ENCODE measurements at places on chromosomes 1 and 21. TPM values are rescaled to one million over a fixed set of nuclear protein-coding genes. Genes with fewer than 3 reads are reported as not detected.

GRCh38 chr1:15885701-15886610, 38.4 kb downstream of the SPEN start:
- DNase-seq: peak; percentile 37

- peak; percentile 28 for DNase-seq
Measured at GRCh38 chr1:240189386-240189989, 97.8 kb downstream of the FMN2 start.

KCNE2 gene
- not detected for total RNA-seq

VHLL gene
- 0.43 TPM for total RNA-seq

- DNase-seq: no peak
Measured at GRCh38 chr1:233138788-233139585, 156.5 kb downstream of the PCNX2 start.

DNA sequence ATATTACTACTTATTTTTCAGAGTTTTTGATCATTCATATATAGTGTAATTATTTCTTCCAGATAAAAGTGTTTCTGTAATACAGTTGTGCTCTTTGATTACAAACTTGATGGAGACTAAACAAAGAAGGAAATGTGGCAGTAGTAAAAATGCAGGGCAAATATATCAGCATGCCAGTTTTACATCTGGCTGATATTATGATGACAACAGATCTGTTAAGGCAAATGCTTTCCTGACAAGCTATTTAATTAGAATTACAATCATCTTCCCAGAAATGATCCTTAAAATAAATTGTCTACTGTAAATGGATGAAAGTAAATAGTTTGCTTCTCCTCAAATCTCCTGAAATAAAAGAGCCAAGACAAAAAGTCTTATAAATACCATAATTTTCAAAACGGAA, 1659.8 kb downstream of the BRINP3 start:
- DNase-seq: no peak

TLR5 gene
- 0.38 TPM for total RNA-seq

DNA sequence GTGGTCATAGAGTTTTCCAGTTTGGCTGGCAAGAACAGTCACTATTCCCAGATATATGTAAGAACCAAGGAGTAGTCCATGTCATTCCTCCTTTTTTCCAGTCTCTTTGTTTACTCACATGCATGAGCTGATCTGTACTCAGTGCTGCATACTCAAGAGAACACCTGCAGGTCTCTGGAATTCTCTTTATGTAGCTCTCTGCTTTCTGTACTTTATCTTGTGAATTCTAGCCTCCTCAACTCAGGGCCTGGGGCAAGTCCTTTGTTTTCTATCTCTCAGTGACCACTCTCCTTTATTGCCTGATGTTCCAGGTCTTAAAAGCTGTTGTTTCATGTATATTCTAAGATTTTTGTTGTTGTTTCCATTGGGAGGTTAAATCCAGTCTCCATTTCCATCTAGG, 478.9 kb downstream of the DPYD start:
- no peak for DNase-seq

KLF17 gene
- total RNA-seq: not detected

DNA sequence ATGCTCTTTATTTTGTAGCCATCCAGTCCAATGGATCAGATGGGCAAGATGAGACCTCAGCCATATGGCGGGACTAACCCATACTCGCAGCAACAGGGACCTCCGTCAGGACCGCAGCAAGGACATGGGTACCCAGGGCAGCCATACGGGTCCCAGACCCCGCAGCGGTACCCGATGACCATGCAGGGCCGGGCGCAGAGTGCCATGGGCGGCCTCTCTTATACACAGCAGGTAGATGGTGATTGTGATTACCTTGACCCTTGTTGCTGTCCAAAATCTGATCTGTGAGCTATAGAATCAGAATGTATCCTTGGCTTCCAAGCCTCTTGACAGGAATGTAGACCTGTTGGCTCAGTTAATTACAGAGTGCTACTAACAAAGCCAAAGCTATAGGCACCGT, 33.8 kb downstream of the ARID1A start:
- DNase-seq: no peak

RGS16 gene
- total RNA-seq: 33.8 TPM

GRCh38 chr1:9825093-9826074, 1.6 kb upstream of the CLSTN1 start:
- DNase-seq: peak; percentile 60

USH2A gene
- not detected for total RNA-seq

SYF2 gene
- total RNA-seq: 39.6 TPM

DNA sequence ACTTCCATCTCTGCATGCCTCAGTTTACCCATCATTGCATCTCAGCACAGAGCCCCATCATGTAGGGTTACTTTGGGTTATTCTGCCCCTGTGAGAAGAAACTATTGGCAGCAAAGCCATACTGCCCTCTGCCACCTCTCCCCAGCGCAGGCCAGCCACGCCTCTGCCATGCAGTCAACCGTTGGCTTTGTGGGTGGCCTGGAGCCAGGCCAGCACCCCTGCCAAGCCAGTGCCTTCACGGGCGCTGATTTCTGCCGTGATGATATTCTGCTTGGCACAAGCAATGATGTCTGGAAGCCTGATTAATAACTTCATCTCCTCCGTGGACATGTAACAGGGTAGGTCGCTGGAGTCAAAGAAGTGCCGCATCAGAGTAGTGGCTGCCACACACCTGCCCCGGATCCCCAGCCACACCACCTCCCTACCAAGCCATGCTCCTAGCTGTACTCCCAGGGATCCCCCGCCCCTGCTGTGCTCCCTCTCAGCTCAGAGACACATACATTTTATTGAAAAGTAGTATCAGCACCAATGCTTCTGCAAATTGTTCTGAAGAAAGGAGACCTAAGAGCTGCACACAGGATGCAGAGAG, 15.0 kb upstream of the CEP85 start:
- DNase-seq: no peak

DNA sequence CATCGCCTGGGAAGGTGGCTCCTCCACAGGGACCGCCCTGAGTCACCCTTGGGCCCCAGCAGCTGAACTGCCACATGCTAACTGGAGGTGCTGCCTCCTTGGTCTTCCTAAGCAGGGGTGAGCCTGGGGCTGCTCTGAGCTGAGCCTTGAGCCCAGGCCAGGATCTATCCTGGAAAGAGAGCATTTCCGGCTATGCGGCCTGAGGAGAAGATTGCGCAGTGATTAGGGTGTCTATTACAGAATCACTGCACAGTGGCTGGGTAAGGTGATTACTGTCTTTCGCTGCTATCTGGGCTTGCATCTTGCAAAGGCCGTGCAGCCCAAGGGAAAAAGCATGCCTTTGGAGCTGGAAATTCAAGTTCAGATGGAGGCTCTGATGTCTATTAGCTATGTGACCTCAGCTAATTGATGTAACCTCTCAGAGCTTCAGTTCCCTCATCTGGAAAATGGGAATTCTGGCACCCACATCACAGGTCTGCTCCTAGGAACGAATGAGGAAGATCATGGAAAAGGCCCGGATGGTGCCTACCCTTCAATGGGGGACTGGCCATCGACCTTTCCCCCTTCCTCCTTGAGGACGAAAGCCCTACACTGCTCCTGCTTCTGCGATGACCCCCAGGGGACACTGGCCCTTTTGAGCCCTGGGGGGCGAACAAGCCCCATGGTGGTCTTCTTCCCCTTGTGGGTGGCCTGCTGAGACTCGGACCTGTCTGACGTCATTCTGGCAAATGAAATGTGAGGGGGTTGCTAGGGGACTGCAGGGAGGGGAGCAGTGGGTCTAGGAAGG, 38.0 kb downstream of the GPR161 start:
- DNase-seq: no peak

ADIPOR1 gene
- 67.0 TPM for total RNA-seq

DNA sequence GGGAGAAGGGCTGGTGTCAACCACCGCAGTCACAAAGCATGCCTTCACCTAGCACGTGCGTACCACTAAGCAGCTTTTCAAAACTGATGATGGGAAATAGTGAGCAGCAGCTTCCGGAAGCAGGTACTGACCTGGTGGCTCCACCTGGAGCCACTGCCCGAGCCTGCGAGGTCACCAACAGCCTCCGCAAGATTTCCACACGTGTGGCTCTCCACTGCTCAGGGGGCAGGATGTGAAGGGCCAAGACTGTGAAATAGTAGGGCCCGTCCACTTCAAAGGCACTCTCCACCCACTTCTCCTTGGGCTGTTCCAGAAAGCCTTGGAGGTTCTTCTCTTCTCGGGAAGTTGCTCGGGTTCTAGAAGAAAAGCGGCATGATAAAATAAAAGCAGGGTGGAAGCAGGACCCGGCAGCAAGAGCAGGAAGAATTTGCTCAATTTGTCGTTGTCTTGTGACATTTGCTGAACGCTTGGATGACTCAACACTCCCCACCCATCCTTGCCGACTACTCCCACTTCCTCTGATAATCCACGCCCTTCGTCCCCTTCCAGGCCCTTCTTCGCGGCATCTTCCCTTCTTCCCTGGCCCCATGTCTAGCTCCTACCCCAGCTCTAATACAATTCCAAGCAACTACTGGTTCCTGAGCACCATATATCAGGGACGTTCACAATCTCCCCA, 124.9 kb upstream of the IFFO2 start:
- DNase-seq: no peak

GRCh38 chr1:205600085-205600484, 31.7 kb downstream of the ELK4 start:
- peak; percentile 39 for DNase-seq

- no peak for DNase-seq
Measured at GRCh38 chr21:44871576-44872269, 1.8 kb downstream of the PTTG1IP start.

GRCh38 chr1:49045371-49045770, 268.7 kb upstream of the BEND5 start:
- DNase-seq: no peak

- no peak for DNase-seq
Measured at GRCh38 chr1:229860926-229861325, 206.1 kb upstream of the GALNT2 start.
